ENCODE measurements at places on chromosomes 16 and 17. TPM values are rescaled to one million over a fixed set of nuclear protein-coding genes. Genes with fewer than 3 reads are reported as not detected.

GRCh38 chr17:7849751-7850504 lies 4.9 kb upstream of the TMEM88 start:
- DNase-seq = no peak

- DNase-seq = no peak
Observed at GRCh38 chr16:75860326-75861053, 134.2 kb upstream of the CPHXL start.

DNA sequence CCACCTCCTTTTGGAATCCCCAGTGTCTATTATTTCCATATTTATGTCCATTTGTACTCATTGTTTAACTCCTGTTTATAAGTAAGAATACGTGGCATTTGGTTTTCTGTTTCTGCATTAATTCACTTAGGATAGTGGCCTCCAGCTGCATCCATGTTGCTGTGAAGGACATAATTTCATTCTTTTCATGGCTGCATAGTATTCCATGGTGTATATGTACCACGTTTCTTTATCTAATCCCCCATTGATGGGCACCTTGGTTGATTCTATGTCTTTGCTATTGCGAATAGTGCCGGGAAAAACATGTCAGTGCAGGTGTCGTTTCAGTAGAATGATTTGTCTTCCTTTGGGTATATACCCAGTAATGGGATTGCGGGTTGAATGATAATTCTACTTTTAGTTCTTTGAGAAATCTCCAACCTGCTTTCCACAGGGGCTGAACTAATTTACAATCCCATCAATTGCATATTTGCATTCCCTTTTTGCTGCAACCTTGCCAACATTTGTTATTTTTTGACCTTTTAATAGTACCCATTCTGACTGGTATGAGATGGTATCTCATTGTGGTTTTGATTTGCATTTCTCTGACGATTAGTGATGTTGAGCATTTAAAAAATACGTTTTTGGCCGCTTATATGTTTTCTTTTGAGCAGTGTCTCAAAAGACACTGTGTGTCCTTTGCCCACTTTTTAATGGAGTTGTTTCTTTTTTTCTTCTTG lies 373.2 kb upstream of the TNRC6C start:
- DNase-seq = no peak

- DNase-seq = no peak
Observed at GRCh38 chr16:30005341-30006094, 5.3 kb downstream of the DOC2A start.

DNA sequence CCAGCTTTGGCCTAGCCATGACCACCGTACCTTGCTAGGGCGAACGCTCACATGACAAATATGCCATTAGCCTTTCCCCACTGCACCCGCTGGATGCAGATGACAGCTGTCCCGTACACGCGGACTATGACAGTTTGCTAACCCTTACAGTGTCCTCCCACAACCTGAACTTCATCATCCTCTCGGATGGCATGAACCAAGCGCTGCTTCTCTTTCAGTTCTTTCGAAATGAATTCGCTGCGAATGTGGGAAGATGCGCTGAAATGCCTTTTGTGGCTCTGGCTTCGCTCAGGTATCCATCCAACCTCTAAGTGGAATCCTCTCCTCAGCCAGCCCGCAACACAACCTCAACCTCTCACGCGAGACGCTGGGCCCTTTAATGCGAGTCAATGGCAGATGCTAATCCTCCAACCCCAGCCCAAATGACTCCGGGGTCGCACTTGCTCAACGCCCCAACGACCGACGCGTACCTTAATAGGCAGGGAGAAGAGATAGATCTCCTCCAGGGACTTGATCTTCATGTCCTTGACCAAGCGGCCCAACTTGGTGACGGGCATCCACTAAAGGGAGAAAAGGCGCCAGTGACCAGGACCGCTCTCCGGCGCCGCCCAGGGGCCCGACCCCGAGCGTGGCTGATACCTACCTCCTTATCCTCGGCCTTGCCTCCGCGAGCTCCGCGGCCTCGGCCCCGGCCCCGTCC lies 670 bp downstream of the RPS2 start:
- no peak for DNase-seq

DNA sequence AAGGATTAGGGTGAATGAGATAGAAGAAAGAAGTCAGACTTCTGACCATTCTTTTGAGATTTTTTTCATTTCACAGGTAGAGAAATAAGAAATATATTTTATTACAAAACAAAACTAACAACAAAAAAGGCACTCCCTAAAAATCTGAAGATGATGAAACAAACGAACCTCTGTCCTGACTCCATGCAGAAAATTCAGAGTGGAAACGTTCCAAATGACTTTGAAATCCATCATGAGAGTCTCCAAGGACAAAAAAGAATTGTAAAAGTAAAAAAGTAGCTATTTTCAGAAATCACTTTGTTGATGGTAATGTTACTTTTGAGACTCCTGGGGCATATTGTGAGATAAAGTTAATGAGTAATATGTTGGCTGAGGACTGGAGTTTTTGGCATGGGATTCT lies 26.4 kb upstream of the MNT start:
- no peak for DNase-seq

GRCh38 chr16:5215901-5216300 lies 118.3 kb upstream of the EEF2KMT start:
- DNase-seq = no peak

GRCh38 chr17:49739641-49740271 lies 24.2 kb downstream of the FAM117A start:
- no peak for DNase-seq

DNA sequence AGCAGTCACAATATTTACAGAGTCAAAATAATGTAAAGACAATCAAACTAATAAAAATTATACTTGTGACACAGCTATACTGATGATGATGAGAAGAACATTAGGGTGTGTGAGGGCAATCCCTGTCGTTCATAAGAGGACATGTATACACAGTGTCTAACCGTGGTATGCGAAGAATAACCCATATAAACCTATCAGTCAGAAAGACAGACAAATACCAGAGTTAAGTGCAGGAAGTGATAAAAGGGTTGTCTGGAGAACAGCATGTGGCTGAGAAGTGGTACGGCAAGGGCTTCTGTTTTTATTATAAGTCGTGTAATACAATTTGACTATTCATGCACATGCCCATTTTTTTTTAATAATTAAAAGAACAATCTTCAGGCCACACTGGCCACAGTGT lies 46.7 kb downstream of the LMF1 start:
- no peak for DNase-seq

- peak; percentile 27 for DNase-seq
Observed at GRCh38 chr17:62715882-62716390, 88.5 kb downstream of the MRC2 start.

GRCh38 chr16:80058214-80058613 lies 457.7 kb upstream of the MAF start:
- no peak for DNase-seq

- peak; percentile 88 for DNase-seq
Observed at GRCh38 chr17:32275060-32276042, 9.7 kb downstream of the RHBDL3 start.

Gene CTRB1
- not detected for total RNA-seq

Gene MFAP4
- total RNA-seq = 1.5 TPM

Gene NOD2
- total RNA-seq = 0.17 TPM

Gene OR1A1
- total RNA-seq = not detected

Gene TCAP
- 2.5 TPM for total RNA-seq

Gene BRICD5
- 11.9 TPM for total RNA-seq

Gene KRT25
- total RNA-seq = not detected
